CD4-positive, alpha-beta T cell treated with Interleukin-4 for 4 hours (primary cell): ENCODE measurements at places on chromosomes 7 and 10.

GRCh38 chr10:103254113-103254512 lies 8.4 kb downstream of the RPEL1 start:
- DNase-seq, result no peak

- DNase-seq, result no peak
These were observed 179.0 kb downstream of the PTEN start for GRCh38 chr10:88042160-88043100.

GRCh38 chr10:105207476-105207995 lies 566.4 kb downstream of the SORCS3 start:
- no peak for DNase-seq

- no peak for DNase-seq
These were observed 126.4 kb downstream of the CCDC3 start for GRCh38 chr10:12875100-12875499.

- no peak for DNase-seq
These were observed 80.0 kb upstream of the DNAAF5 start for GRCh38 chr7:646487-646886.

GRCh38 chr10:5400468-5401240 lies 4.0 kb downstream of the TUBAL3 start:
- DNase-seq, result no peak

GRCh38 chr7:115474137-115474536 lies 552.2 kb downstream of the MDFIC start:
- no peak for DNase-seq
